Kidney tubule cell (primary cell): ENCODE measurements at places on chromosomes 13 and 19.

DNA sequence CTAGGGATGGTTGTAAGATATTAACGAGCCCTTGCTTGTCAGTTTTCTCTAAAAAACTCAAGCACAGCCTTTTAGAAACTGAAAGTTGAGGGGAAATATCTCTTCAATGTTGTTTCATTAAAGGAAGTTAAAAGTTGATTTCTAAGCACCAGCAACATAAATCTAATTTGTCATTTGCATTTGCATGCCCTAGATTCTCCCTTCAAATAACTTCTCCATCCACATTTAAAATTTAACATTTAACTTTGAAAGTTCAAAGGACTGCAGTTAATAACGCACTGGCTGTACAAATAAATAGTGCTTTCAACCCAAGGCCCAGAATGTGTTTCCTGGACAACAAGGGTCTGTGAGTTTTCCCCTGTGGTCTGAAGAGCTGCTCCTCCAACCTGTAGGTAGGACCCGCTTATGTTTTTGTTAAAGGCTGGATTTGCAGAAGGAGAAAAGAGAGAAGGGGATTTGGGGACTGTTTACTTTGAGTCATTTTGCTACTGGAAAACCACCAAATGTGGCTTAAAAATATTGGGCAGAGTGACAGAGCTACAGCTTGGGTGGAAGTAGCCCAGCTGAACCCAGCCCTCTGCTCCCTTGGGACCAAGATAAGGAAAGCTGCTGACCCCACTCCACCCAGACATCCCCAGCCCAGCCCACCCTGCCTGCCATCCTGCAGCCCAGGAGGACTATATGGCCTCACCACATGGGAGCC, 39.8 kb downstream of the TNFRSF19 start:
- no peak for DNase-seq

- DNase-seq = no peak
Observed at GRCh38 chr19:58529405-58529804, 9.8 kb upstream of the ZBTB45 start.

GRCh38 chr13:110873639-110874507, 41.0 kb downstream of the ANKRD10 start:
- no peak for DNase-seq

DNA sequence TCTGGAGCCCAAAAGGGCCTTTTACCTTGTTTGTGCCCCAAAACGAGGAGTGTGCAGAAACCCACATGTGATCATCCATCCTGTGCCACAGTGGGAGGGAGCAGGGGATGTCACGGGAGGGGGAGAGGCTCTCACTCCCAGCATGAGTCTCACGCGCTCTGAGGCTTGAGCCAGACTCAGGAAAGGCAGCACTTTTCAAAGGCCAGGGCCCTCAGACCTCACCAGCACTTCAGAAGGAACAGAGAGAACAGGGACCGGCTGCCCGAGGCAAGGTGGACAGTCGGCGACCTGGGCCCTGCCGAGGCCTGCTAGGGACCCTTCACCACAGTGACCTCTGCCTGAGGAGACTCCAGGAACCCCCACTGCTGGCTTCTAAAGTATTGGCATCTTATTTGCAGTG, 71.7 kb upstream of the WASF3 start:
- no peak for DNase-seq

GRCh38 chr19:58261968-58262921, 16.5 kb upstream of the ZNF8 start:
- no peak for DNase-seq

- no peak for DNase-seq
Observed at GRCh38 chr13:105089858-105090643, 1445.4 kb downstream of the EFNB2 start.

DNA sequence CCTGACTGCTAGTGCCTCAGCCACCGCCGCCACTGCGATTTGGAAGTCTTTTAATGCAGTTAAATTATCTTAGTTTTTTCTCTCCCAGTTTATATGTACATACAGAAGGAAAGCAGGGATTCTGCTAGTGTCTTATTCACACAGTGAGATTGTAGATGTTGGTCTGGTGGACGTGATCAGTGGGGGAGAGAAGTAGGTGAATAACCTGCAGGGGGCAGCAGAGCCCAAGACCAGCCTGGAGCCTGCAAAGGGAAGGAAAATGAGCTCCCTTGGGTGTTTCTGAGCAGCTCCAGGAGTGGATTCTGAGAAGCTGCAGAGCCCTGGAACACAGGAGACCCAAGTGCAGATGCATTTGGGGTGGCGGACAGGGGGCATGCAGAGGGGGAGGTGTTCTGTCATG, 26.3 kb downstream of the ZNF844 start:
- peak; percentile 42 for DNase-seq

GRCh38 chr19:53657778-53658177, 26.0 kb downstream of the DPRX start:
- no peak for DNase-seq

GRCh38 chr13:53013113-53013512, 15.5 kb upstream of the OLFM4 start:
- DNase-seq = no peak

- DNase-seq = no peak
Observed at GRCh38 chr13:111401151-111401550, 80.7 kb downstream of the TEX29 start.

- DNase-seq = peak; percentile 26
Observed at GRCh38 chr13:36082396-36082795, 48.8 kb downstream of the DCLK1 start.

- DNase-seq = no peak
Observed at GRCh38 chr13:20142023-20142926, 18.6 kb downstream of the GJA3 start.

DNA sequence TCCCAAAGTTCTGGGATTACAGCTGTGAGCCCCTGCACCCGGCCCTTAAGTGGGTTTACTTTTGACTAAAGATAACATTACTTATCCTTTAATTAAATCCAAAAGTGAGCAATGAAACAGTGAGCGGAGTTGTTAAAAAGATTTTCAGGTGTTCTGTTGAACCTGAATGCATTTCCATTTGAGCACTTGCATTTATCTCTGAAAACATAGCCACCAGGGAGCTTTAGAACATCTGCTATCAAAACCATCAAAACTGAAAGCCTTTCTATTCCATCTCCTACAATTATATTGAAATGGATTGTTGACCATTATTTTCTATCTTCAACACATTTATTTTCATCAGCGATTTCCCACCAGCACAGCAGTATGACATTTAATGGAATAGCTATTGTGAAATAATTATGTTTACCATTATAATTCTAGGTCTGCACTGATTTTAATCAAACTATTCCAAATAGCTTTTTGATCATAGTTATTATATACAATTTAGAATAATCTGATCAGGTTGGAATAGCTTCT, 269.0 kb downstream of the FGF14 start:
- DNase-seq = no peak

GRCh38 chr13:23724196-23724970, 154.2 kb downstream of the TNFRSF19 start:
- DNase-seq = peak; percentile 80

DNA sequence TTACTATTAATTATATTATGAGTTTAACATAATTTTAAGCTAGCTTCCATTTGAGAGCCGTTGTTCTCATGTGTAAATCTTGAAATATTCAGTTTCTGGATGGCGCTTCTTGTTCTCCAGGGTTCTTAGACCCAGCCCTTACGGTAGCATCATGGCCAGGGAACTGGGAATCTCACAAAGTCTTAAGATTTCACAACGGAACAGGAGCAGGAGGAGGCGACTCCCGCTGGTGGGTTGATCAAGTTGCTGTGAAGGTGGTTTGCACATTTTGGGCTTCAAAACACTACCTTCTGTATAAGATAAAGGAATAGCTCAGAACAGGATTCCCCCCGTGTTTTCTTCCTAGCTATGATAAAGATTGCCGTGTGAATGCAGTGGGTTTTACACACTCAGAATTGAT, 2.8 kb downstream of the NAXD start:
- DNase-seq = no peak

DNA sequence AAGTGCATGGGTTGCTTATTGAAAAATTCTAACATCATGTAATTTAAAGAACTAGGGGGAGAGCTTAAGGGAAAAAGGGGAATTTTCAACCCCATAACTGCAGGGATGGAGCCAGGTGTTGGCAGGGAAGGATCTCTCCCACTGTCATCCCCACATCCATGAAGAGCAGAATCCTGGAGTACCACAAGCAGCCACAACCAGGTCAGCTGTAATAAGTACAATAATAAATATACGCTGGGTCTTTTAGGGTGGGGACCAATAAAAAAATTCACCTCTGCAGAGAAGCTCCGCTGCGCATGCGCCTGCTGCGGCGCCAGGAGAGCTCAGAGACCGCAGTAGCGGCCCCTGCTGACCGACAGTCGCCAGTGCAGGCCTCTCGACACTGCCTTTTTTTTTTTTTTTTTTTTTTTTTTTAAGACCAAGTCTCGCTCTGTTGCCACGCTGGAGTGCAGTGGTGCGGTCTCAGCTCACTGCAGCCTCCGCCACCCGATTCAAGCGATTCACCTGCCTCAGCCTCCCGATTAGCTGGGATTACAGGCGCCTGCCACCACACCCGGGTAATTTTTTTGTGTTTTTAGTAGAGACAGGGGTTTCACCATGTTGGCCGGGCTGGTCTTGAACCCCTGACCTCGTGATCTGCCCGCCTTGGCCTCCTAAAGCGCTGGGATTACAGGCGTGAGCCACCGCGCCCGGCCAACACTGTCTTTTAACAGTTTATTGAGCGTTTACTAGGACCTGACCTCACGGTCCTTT, 2.5 kb upstream of the EEF2 start:
- peak; percentile 89 for DNase-seq

GRCh38 chr13:68019901-68020300, 789.8 kb upstream of the PCDH9 start:
- peak; percentile 45 for DNase-seq

DNA sequence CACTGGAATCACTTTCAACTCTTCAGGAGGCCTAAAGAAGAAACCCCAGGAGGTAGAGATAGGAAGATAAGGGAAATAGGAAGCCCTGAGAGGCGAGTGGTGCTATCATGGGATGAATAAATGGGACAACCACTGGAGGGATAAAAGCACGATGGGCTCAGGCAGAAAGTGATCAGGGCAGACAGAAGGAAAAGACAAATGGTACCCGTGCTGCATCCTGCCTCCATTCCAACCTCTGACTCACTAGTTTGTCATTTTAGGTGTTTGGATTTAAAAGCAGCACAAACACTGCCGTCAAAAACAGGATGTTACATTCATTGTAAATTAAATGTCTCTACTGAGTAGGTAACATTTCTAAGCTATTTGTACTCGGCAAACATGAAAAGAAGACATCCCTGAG, 314.3 kb upstream of the HTR2A start:
- peak; percentile 44 for DNase-seq

DNA sequence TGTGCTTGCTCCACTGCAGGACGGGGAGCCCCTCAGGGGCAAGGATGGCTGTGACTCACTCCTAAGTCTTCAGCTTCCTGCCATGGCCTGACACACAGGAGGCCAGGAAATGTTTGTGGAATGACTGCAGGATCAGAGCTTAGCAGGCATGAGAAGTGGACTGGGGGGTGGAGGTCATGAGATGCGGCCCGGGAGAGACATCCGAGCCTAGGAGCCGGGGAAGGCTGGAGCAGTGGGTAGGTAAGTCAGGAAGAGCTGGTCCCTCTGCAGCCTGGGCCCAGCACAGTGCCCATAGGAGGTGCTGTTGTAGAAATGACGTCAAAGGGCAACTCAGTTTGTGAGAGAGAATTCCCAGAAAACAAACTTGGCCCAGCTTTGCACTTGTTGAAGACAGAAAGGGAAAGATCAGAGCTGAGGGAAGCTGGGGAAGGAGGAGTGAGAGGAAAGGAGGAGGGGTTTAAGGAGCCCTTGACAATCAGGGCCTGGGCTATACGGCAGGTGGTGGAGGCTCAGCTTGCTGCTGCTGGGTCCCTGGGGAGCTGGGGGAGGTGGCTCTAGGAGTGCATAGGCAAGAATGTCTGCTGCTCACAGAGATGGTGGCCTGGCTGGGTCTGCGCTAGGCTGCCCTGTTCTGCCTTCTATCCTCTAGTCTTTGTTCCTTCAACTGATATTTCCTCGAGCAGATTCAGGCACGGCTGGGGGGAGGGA, 18.5 kb downstream of the POU2F2 start:
- DNase-seq = peak; percentile 98

- no peak for DNase-seq
Observed at GRCh38 chr19:17517898-17518297, 6.4 kb downstream of the PGLS start.

DNA sequence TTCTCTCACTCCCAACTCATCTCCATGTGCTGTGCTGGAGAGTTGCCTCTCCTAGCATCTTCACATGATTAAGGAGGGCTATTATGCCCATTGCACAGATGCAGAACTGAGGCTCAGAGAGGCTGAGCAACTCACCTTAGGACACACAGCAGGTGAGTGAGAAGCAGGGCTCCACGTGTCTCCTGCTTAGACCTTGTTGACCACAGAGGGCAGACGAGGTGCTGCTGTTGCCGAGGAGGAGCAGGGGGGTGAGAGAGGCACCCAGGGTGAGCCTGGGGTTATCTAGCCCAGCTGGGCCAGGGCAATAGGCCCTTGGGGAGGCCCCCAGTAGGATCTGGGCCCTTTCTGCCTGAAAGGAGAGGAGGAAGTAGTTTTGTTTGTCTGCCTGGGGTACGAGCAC, 2.4 kb upstream of the HSH2D start:
- DNase-seq = no peak

GRCh38 chr19:53466726-53467484, 628 bp upstream of the ZNF813 start:
- DNase-seq = no peak

DNA sequence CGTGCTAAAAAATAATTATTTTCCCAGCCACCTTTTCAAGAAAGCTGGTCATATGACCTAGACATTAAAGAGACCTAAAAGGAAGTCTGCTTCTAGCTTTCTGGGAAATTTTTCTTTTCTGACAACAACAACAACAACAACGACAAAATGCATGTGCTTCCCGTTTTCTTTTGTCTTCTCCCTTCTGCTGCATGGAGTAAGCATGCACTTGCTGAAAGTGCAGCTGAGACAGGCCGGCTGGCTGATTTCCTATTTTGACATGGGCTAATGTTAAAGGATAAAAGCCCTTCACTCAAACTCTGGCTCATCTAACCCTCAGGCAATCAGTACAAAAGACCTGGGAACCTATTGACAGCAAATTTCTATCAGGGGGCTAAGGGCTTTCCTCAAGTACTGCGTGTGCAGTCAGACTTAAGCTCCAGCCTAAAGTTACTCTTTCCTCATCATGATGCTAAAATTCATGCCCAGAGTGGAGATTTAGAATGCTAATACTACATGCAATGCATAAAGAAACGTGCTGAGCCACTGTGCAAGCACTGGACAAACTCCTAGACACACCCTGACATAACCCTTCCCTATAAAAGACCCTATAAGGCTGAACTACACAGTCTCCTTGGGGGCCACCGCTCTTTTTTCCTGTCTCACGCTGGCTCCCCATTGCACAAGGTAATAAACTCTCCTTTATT, 811.1 kb downstream of the UQCRFS1 start:
- DNase-seq = no peak

- peak; percentile 72 for DNase-seq
Observed at GRCh38 chr19:50607874-50608785, 31.6 kb downstream of the SYT3 start.

DNA sequence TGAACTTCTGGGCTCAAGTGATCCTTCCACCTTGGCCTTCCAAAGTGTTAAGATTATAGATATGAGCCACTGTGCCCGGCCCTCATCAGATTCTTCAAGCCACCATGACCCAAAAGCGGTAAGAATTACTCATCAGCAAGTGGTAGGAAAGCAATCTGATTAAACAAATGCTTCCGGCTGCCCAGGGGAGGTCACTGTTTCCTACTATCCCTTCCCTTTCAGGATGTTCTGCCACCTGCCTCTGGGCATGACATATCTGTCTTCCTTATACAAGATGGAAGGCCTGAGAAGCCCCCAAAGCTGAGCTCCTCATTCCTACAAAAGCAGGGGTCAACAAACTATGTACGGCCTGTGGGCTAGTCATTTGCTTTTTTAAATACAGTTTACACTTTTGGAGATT, 7.0 kb downstream of the ABHD8 start:
- DNase-seq = peak; percentile 78
